PC-3 (cell line): ENCODE measurements at places on chromosomes 4 and X.

- peak; percentile 65 for DNase-seq
Observed at GRCh38 chr4:76589872-76590797, 155.1 kb downstream of the SHROOM3 start.

- DNase-seq: no peak
Observed at GRCh38 chr4:141207961-141208360, 12.7 kb upstream of the ZNF330 start.

GRCh38 chr4:94406668-94407437 is 44.9 kb upstream of the PDLIM5 start:
- peak; percentile 85 for DNase-seq

DNA sequence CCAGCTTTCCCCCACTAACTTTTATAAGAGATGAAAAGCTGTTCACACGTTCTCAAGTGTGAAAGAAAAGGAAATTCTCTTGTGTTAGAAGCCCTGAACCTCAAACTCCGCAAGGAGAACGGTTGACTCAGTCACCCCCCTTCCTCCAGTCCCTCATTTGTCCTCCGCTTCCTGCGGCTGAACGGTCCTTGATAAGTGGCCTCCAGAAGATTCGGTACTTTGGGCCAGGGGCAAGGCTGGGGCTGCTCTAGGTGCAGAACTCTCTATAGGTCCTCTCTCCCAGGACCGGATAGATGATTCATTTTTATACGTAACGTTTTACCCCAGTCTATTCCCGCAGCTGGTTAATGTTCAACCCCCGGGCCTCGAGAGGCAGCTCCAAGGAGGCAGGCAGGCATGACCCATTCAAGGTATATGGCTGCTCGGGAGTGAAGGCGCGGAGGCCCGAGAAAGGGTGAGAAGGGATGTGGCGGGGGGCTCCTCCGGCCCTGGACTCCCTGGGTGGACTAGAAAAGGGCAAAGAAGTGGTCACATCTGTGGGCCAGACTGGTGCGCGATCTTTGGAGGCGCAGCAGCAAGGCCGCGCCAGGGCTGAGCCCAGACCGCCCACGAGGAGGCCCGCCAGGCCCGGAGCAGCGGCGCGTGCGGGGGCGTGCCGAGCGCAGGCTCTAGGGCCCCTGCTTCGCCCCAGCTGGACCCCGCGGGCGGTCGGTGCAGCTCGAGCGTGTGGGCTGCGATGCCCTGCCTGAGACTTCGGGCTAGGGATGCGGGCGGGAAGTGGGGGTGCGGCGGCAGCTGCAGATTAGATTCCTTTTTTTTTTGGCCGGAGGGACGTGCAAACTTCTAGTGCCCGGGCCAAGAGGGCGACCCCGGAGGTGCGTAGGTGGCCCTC is 11.7 kb downstream of the PITX2 start:
- DNase-seq: no peak

DNA sequence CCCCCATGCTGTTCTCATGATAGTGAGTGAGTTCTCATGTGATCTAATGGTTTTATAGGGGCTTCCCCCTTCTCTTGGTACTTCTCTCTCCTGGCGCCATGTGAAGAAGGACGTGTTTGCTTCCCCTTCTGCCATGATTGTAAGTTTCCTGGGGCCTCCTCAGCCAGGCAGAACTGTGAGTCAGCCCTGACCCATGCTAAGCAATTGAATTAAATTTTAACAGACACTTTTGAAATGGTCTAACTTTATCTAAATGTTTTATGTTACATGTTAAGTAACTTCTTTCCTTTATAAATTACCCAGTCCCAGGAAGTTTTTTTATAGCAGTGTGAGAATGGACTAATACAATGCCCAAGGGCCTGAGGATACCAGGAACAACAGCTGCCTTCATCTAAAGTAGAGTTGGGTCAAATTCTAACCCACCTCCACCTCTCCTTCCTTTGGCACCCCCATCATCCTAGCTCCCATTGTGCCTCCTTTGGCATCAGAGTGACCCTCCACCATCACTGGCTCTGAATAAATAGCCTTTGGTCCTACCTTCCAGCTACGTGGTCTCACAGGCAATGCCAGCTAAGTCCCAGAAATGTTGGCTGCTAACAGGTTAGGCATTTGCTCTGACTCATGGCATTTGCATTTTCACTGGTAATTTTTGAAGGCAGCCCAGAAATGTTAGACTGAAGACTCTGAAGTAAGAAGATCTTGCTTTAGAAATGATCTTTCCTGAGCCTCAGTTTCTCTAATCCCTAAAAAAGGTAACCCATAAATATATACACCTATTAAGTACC is 182.1 kb downstream of the MOSPD2 start:
- peak; percentile 54 for DNase-seq

DNA sequence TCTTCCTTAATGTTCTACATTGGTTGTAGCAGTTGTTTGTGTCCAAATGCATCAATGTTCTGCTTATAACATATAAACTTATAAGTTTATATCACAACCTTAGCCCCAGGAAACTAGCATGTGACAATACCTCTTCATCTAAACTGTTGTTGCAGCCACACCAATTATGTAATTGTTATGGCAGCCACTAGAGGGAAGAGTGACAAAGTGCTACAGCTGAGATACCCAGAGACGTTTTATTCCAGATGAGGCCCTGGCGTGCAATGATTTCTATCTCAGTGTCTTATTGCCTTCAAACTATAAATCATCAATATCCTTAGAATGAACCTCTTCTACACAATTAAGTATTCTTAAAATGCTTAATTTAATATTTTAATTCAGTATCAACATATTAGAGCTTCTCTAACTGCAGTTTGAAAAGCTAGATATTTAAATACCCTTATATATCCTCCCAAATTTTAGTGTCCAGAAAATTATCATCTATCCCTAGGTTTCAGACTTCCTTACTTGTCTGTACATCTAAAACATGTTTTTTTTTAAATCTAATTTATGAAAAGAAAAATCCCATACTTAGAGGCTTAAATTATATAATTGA is 171.6 kb downstream of the PCDH10 start:
- DNase-seq: peak; percentile 52

GRCh38 chrX:65702956-65703355 is 35.5 kb downstream of the MSN start:
- no peak for DNase-seq

- DNase-seq: peak; percentile 31
Observed at GRCh38 chr4:146029939-146030710, 91.5 kb upstream of the ZNF827 start.

- peak; percentile 14 for DNase-seq
Observed at GRCh38 chr4:52604215-52604614, 54.9 kb downstream of the USP46 start.

GRCh38 chr4:158129694-158130093 is 43.1 kb downstream of the GASK1B start:
- peak; percentile 37 for DNase-seq

DNA sequence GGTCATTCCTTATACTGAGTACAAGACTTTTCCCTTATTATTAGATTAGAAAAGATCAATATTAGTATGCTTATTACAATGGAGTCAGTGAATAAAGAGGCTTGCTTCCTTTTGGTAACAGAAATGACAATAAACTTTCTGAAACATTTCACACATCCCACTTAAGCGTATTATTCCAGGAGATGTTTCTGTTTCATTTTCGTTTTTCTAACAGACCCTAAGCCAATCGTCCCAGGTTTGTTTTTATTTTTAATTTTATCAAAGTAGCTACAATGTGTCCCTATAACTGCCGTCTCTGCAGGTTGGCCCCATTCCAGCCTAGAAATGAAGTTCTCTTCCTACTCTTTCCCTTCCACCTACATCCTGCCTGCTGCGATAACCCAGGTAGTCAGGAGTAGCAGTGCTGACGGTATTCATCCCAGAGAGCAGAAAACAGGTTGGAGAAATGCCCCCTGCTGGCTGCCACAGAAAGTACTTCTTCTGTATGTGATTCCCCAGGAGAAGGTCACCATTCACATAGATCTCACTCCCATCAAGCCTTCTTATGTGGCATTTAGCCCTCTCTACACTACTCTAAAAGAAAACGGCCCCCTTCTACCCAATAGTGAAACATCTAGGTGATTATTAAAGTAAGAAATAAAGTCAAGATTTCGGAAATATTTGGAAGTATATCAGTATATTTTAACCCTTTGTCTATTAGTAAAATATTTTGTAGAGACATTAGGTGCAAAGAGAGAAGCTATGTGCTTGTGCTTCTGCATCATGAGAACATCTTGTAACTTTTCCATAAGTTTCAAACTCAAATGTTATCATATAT is 40.4 kb downstream of the ENPEP start:
- peak; percentile 78 for DNase-seq

- DNase-seq: peak; percentile 2
Observed at GRCh38 chrX:96906741-96907140, 23.0 kb downstream of the RPA4 start.

GRCh38 chrX:74405973-74406489 is 15.3 kb upstream of the SLC16A2 start:
- no peak for DNase-seq

DNA sequence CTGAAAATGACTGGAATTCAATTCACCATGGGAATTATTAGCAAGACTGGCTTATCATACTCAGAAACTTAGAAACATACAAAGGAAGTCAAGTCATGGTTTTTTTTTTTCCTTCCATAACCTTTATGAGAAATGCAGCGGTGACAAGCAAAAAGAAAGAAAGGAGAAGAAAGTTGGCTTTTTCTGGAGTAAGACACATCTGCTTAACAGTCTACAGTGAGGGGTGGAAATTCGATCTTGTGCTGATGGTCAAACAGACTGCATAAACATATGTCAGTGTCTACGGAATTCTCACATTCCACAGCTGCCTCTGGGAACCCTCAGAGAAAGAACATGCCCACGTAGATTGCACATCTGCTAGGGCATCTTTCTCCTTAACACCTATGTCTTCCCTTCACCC is 54.6 kb downstream of the PROM1 start:
- DNase-seq: no peak

GRCh38 chrX:20355187-20355586 is 88.5 kb upstream of the RPS6KA3 start:
- no peak for DNase-seq

DNA sequence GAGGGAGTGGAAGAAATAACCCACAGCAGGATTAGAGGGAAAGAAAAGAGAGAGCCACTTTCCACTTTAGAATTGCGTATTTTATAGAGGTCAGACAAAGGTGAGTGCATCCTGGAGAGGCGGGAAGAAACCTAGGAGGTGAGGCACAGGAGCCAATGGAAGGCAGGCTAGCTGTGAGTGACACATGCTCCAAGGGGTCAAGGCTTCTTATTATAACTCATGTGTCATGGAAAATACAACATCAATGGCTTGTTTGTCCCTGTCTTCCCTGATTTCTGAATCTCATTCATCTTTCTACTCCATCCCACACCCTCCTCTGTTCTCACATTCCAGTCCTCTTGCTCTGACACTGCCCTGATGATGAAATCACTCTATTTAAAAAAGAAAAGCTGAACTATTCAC is 14.4 kb downstream of the ANXA3 start:
- DNase-seq: peak; percentile 67

DNA sequence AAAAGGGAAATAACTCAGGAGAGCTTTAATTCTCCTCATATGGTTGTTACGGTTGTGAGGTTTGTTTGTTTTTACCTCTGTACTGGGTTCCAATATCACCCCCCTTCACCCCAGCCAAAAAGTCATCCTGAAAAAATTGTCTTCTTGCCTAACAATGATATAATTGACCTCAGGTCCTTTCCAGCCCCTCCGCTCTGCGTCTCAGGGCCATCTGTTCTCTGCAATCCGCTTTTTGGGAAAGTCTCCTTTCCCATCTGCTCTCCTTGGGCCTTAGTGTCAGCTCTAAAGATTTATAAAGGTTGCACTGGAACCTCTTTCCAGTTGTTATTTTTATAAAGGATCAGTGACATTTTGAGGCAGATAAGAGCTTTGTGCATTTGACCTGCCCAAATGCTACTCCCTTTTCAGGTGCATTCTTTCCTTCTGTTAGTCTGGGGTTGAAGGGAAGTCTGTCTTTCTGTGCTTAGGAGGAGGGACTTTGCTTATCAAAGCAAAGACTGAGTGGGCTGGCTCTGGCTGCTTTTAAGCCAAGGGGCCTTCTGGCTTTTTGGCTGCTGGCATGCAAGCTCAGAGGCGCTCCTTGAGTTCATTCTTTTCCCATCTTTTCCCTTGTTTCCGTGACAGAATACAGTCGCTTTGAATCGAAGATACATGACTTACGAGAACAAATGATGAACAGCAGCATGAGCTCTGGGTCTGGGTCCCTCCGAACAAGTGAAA is 34.1 kb downstream of the DLG3 start:
- DNase-seq: no peak

DNA sequence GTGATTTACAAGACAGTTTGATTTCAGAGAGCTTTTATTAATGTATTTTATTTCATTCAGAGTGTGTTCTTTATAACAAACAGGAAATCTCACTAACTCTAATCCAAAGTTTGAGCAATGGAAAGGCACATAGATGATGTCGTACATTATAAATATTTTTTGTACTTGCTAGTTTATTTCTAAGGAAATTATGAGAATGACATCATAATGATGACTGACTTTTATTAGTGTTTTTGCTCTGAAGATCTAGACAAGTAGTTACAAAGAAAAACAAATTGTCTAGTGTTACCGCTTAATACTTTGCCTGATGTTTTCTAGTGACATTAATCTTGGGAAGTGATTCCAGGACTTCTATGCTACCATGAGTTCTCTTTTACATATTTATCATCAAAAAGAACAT is 43.2 kb downstream of the HHIP start:
- no peak for DNase-seq

DNA sequence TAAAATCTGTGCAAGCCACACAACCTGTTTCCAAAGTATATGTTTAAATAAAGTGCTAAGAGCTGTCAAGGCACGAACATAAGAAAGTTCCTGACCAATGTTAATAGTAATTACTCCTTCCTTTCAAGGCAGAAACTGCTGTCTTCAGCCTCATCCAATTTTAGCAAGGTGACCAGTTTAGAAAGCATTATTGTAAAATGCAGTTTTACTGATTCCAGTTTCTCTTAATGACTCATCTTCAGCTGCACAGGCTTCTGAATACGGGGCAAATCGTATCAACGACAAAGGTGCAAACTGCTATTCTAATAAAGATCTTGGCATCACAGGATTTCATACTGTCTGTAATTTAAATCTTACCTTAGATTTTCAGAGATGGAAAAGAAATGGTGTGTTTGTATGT is 87.5 kb downstream of the PPP3CA start:
- no peak for DNase-seq

GRCh38 chrX:139784807-139785206 is 76.8 kb upstream of the MCF2 start:
- no peak for DNase-seq

DNA sequence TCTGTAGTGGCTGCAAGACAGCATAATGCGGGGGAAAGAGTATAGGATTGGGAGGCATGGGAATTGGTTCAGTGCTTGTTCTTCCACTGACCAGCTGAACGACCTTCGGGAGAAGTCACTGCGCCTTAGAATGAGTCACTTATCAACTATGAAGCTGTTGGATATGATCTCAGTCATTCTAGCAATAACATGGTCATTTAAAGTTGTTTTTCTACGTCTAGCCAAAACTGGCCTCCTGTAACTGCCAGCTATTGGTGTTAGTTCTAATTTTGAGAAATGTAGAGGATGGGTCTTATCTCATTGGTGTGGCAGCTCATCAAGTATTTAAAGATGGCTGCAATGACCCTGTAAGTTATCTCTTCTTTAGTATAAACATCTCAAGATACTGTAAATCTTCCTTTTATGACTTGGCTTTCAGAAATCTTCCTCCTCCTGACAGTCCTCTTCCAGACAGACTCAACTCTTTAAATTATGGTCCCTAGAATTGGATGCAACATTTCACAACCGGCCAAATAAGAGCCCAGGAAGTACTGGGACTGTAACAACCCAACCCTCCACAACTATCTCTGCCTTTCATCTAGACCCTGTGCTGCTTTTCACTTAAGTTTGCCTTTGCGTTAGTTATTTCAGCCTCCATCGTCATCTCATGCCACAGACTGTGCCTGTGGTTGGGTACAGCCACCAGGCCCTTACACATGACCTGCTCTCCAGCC is 243.3 kb downstream of the CBR4 start:
- peak; percentile 60 for DNase-seq

- no peak for DNase-seq
Observed at GRCh38 chrX:136784231-136784630, 3.5 kb upstream of the ARHGEF6 start.
